NCI-H774 (cell line): ENCODE measurements at places on chromosomes 2 and 18.

GRCh38 chr18:32405588-32405987 is 65.1 kb downstream of the GAREM1 start:
- DNase-seq, result no peak

DNA sequence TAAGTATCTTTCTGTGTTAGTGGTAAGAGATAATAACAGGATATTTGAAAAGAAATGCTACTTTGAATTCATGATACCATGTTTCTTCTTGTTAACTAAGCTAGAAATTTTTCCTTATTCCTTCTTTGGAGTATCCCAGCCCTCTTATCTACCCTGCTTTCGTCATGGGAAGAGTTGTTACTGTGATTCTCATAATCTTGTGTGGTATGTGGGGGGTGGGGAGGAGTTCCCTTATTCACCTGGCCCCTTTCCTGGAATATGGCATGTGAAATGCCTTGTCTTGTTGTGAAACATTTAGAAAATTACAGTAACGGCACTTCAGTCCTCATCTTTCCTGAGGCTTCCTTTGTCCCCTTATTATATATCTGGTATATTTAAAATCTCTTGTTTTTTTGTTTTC is 129.9 kb downstream of the NCOA1 start:
- DNase-seq, result no peak

DNA sequence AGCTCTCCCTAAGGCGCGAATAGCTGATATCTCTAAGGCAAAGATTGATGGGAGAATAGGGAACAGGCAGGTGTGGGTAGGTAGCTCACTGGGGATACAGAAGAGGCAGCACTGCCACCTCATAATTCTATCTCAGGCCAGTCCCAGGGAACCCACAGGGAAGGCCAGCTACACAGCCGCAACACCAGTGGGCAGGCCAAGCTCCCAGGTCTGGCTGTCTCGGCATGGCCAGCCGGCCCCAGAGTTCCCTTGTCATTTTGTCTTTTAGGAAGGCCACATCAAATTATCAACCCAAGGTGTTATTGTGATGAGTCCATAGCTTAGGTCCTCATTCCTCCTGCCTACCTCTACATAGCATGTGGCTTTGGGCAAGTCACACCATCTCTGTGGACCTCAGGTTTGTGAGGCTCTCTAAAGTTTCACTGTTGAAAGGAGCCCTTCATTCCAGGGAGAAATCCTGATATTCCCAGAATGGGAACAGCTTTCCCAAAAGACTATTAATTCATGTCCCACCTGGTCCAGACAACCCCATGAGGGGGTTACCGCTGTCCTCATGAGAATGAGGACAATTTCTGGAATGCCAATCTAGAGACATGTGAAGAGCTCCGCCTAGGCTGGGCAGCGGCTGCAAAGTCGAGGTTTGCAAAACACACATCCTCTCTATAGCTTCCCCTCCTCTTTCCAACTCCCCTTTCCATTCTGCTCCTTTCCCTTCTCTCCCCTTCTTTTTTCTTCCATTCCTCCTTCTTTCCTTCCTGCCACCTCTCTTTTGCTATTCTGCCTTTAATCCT is 287.1 kb upstream of the ID2 start:
- no peak for DNase-seq

GRCh38 chr18:55897091-55897689 is 309.2 kb upstream of the TCF4 start:
- DNase-seq, result no peak
